Activated naive CD8-positive, alpha-beta T cell treated with anti-CD3 and anti-CD28 coated beads, Interleukin-2, amount 50 U/mL, for 24 hours (primary cell): ENCODE measurements at places on chromosomes 4 and X.

GRCh38 chrX:452598-452997, 65.9 kb upstream of the PPP2R3B start:
- DNase-seq: no peak

DNA sequence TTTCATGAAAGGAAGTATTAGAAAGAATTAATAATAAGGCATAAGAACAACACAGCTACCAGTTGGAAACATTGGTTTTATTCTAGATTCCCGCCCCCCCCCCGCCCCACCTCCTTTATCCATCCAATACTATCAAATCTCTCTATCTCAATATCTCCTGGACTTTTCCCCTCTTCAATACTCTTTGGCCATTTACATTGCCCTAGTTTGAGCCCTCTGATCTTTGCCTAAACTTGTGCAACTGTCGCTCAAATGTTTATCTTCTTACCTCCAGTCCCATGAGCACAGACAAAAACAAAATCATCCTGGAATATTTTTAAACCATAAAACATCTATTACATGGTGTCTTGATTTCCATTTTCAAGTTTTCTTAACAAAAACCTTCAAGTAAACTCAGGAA, 488.2 kb downstream of the KLHL13 start:
- DNase-seq: no peak

DNA sequence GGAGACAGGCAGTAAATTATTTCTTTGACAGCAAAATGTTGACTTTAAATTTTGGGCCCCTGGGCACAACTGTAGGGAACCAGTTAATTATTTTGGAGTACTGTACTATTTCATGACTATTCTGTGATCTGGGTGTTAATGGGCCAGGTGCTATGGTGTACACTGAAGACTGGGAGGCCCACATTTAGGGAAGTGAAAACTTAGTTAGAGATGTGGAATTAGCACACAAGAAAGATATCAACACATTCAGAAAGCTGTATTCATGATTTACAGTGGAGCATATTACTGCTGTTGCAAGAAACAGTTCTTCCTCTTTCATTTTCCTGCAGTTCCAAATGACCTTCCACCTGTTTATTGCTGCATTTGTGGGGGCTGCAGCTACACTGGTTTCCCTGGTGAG, 12.4 kb downstream of the PLP1 start:
- no peak for DNase-seq

- no peak for DNase-seq
Measured at GRCh38 chr4:180860089-180860720, 1383.0 kb upstream of the TENM3 start.

GRCh38 chr4:171534391-171534790, 278.8 kb upstream of the GALNTL6 start:
- DNase-seq: no peak

GRCh38 chr4:41580007-41580406, 42.0 kb downstream of the LIMCH1 start:
- no peak for DNase-seq

- no peak for DNase-seq
Measured at GRCh38 chr4:108820492-108821350, 57.9 kb upstream of the ETNPPL start.

GRCh38 chr4:80213117-80213815, 16.0 kb downstream of the PRDM8 start:
- no peak for DNase-seq

DNA sequence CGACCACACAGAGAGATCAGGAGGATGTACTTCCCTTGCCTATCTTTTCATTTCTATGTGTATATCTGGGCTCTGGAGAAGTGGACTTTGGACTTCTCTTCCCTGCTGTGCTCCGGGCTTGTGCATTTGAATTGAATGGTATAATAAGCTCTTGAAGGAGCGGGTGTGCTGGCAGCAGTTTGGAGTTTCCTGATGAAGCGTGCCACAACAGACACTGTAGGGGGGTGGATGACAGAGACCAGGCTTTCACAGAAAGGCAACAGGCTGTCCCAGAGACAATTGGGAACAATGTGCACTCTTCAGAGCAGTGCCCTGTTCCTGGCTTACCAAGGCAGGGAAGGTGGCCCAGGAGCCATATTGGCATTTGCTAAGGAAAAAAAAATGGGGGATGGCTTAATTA, 170.1 kb downstream of the FRMPD4 start:
- DNase-seq: no peak

DNA sequence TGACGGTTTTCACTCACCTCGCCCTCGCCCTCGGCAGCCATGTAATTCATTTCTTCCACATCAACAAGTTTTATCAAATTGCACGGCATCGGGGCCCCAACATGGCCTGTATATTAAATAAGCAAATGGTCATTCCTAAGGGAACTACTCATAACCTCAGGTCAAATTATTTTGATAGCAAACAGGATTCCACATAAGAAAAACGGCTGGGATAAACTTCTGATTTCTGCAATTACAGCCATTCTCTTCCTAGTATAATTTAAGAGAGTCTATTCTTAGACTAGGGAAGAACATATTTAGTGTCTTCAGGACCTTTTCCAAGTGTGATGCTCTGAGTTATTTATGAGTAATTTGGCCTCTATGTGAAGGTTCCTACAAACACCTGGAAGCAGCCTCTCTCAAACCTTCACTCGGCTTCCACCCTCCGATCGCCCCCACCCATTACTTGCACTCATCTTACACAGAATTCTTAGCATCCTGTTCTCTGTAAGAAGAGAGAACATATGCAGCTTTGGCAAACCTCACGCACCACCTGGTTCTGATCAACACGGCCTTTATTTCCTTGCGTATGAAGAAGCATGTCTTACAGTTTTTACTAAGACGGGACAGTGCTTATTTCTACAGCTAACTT, 29.4 kb upstream of the CENPU start:
- DNase-seq: no peak

GRCh38 chrX:9582956-9583355, 118.1 kb downstream of the TBL1X start:
- no peak for DNase-seq

DNA sequence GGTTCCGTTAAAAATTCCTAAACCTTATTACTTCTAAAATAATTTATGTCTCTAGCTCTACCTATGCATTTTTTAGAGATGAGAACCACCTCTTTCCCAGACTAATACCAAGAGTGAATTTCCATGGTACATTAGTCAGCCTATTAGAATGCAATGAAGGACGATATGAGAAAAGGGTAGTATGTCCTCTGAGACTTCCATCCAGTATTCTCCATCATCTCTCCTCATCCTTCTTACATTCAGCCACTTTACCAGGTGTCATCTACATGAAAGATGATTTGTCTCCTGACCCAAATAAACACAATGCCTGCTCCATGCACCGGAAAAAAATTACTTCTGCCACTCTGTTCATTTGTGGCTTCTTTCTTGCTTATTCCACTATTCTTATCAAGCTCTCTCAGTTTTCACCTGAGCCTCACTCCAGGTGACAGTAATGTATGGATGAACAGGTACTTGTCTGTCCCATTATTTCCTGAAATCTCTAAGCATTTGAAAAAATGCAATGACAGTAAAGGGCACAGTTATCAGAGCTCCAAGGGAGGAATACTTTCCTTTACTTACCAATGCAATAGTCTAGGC, 97.9 kb downstream of the MAB21L2 start:
- no peak for DNase-seq

- DNase-seq: no peak
Measured at GRCh38 chr4:36310216-36310615, 28.8 kb downstream of the DTHD1 start.

GRCh38 chr4:136557396-136557795, 974.9 kb downstream of the PCDH18 start:
- DNase-seq: no peak

DNA sequence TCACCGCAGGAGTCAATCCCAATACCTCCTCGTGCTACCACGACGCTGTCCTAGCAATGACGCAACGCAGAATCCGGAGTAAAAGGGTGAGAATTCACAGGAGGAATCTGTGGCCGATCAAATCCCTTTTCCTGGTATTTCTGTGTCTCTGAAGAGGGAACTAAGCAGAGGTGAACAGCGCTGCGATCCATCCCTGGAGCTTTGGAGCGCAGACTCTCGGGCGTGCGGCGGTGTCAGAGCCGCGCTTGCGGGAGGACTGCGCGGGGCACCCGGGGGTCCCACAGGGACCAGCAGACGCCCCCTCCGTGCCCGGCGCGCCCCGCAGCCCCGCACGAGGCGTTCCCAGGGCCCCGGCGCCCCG, 17.2 kb upstream of the ZNF718 start:
- DNase-seq: no peak

DNA sequence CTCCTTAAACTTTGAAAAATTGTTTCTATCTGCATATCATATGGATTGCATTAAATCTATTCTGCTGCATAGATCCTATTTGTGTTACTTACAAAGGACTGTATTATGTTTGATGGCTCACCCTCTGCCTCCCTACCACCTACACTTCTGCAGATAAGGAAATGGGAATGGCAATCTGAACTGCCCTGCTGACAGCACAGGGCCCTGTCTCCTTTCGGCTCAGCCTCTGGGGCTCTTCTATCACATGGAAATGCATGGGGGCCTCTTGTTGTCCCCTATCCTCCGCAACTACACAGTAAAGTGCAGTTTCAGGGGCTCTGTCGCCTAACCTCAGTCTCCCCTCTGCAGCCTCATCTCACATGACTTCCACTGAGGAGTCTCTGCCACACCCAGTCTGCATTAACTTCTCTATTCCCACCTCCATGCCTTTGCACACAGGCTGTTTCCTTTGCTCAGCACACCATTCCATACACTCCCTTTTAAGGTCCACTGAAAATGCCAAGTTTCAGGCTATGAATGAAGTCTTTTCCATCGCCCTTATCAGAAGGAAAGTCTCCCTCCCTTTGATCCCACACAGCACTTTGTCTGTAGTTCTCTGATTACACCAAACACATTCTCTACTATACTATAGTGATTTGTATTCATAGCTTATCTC, 12.5 kb downstream of the RELL1 start:
- DNase-seq: no peak

- no peak for DNase-seq
Measured at GRCh38 chrX:41332408-41333002, 1.5 kb upstream of the DDX3X start.

- DNase-seq: no peak
Measured at GRCh38 chr4:122107680-122108079, 44.5 kb upstream of the BLTP1 start.

DNA sequence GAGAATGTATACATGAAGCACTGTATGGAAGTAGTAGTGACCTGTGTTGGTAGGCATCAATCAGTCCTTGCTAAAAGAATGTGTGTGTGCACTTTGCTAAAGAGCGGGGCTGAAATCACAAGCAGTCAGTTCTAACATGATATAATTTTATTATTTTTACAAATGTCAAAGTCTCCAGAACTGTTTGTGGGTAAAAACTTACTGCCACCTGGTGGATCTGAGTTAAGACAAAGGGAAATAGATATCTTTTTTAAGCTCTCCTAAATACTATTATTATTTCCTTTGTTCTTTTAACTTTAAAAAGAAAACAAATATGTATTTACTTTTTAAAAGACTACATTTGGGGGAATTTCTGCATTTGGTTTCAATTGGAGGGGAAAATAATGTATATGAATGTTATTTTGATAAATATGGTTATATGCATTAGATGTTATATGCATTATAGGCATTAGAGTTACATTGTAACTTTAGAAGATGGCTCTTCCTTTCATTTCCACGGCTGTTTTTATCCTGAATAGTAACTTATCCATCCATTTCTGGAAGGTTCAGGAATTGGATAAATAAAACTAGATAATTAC, 7.8 kb upstream of the CLOCK start:
- DNase-seq: no peak

- DNase-seq: no peak
Measured at GRCh38 chr4:70712604-70713452, 8.9 kb upstream of the RUFY3 start.

DNA sequence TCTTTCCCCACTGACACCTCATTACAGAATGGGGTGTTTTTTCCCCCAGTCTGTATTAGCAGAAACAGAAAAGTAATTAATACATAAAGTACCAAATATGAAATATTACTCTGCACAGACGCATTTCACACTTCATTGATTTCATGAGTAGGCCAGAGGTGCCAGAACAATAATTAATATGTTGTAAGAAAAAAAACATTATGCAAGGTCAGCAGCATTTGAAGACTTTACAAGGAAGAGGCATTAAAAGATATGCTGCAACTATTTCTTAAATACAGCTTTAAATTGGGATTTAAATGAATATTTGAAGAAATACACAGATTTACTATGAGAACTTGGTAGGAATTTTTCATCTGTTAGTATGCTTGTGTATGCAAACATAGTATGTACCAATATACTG, 37.7 kb downstream of the NAA11 start:
- no peak for DNase-seq

DNA sequence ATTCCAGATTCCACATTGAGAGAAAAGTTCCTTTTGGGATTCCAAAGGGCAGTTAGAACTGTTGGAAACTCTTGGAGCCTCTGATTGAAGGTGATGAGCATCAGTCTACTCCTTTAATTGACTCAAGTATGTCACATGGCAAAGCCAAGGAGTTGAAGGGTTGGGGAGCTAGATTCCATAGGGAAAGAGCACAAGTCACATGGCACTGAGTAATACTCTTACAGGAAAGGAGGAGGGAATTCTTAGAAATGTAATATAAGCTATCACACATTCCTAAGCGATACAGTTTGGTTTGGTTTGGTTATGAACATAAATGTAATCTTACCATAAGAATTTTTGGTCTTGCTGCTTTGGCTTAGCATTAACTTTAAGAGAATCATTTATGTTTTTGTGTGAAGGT, 15.7 kb downstream of the SPCS3 start:
- DNase-seq: no peak

GRCh38 chr4:29309050-29309449, 1411.1 kb upstream of the PCDH7 start:
- DNase-seq: no peak

- DNase-seq: peak; percentile 22
Measured at GRCh38 chr4:87895964-87896621, 63.3 kb downstream of the MEPE start.

GRCh38 chrX:40465735-40466551, 114.8 kb upstream of the ATP6AP2 start:
- DNase-seq: no peak

DNA sequence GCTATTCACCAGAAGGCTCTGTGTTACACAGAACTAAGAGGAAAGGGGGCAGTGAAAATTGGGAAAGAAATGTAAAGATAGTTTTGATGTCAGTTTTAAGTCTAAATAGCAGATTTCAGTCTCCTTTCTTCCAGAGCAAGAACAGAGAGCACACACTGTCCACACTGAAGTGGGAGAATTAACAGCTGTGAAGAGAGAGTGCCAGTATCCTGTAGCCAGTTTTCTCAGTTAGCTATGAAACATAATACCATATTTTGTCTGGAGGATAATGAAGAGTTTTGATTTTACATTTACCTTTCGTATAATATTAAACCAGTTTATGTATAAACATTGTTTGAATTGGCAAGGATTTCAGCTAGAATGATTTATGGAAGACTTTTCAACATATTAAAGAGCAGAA, 35.1 kb downstream of the FBXO8 start:
- no peak for DNase-seq

- no peak for DNase-seq
Measured at GRCh38 chrX:131239057-131239456, 50.0 kb downstream of the IGSF1 start.

DNA sequence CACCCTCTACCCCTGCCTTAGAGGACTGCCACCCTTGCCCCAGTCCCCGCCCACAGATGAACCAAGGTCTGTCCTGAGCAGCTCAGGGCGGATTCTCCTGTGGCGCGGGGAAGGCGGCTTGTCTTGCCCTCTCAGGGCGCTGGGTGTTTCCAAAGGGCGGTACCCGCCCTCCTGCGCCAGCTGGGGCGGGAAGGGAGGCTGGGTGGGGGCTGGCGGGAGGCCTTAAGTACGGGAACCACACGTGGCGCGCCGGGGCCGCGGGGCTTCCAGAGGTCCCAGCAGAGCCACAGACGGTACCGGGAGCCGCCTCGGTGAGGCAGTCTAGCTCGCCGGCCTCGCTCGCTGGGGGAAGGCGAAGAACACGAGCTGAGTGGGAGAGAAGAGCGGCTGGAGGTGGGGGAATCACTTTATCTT, 361.1 kb downstream of the MID1IP1 start:
- peak; percentile 50 for DNase-seq
